Stimulated activated CD8-positive, alpha-beta memory T cell treated with anti-CD3 and anti-CD28 coated beads, Interleukin-2, amount 100 ng/mL, for 1 hour (primary cell): ENCODE measurements at places on chromosomes 12 and 14.

- DNase-seq, result no peak
Measured at GRCh38 chr14:103294091-103294490, 39.9 kb upstream of the EIF5 start.

GRCh38 chr14:69073915-69074314 is 79.0 kb downstream of the DCAF5 start:
- no peak for DNase-seq

GRCh38 chr14:97027256-97027999 is 230.2 kb downstream of the VRK1 start:
- no peak for DNase-seq

DNA sequence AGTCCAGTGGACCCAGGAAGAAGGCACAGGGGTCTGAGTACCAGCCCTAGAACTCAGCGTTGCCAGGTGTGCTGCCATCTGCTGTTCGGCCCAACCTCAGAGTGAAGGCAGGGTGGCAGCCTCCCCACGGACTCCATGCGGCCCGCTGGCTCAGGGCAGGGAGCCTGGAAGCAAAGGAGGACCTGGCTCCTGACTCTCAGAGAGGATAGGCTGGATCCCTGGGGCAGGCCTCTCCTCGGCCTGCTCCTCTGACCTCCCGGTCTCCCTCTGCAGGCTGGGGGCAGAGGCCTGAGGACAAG is 10.1 kb downstream of the MCRS1 start:
- DNase-seq, result no peak

- no peak for DNase-seq
Measured at GRCh38 chr12:74689929-74690328, 152.3 kb downstream of the ATXN7L3B start.

DNA sequence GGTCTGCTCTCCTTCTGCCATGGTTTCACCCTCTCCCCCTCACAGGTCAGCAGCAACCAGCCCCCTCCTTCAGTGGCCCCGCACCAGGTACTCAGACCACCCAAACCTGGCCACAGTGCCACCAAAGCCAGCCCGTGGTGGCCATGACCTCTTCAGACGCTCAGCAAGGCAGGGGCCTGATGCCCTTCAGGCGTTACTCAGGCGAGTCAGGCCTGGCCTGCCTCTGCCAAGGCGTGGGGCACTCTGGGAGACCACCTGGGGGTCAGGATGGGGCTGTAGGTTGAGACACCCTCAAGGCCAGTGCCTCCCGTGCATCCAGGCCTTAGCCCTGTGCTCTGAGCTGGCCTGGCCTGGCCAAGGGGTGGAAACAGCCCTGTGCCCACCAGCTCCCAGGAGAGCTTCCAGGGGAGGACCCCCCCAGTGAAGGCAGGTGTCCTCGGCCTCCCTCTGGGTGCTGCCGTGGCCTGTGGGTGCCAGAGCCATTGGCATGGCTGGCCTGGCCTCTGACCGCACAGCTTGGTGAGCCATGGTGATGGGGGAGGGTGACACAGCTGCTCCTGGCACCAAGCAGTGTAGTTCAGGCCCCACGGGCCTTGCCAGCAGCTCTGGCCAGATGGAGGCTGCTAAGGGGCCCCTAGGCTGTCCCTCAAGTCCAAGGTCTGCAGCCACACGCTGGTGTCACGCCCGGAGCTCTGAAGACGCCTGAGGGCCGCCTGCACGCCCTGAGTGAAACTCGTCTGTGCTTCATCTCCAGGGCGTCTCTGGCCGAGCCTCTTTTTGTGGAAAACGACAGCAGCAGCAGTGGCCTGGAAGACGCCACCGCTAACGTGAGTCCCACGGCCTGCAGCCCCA is 15.1 kb downstream of the XRCC3 start:
- no peak for DNase-seq

DNA sequence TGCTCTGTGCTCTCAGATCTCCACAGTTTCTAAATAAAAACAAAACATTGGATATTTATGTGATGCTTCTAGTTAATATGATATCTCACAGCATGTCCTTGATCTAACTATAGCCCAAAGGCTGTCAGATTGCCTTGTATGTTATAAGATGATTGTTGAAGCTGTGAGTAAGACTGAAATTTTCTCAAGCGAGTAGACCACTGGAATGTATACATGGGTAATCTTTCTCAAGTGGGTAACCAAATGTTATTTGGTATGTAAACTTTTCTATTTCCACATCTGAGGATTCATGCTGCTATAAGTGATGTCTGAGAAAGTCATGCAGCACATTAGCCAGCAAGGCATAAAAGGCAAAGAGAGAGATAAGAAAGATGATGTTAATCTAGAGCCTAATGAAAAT is 886.7 kb downstream of the NRXN3 start:
- DNase-seq, result no peak

DNA sequence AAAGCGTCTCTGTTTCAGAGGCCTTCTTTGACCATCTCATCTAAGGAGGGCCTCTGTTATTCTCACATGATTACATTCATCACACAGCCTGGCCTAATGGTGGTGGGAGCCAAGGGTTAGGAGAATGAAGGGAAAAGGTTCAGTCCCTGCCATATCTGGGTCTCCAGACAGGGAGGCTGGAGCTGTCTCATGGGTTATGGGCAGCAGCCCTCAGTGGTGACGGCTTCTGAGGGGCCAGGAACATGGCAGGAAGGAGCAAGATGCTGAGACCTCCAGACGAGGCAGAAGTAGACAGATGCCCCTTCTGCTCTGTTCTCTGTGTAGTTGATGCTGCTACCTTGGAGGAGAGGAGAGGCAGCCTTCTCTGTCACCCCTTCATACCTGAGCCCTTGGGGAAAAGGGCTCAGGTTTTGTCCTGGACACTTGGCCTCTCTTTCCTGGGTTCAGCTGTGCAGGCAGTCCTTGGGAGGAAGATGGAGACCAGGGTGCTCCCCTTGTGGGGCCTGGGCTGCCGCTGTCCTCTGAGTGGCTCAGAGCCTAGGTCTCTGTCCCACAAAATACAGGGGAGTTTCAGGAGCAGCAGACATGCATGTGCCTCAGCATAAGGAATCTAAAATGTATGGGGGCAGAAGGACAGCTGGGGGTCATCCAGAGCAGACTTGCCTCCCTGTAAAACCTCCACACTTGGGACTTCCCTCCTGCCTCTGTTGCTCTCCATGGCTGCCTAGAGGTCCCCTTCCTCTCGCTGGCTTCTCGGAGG is 3.6 kb downstream of the IFI27L2 start:
- DNase-seq, result no peak

GRCh38 chr14:63203618-63204406 is 431 bp upstream of the RHOJ start:
- DNase-seq, result no peak

GRCh38 chr12:93680006-93680405 is 2.8 kb downstream of the CRADD start:
- DNase-seq, result no peak
